ENCODE measurements at places on chromosomes 6 and 20.
A peak's percentile ranks its signal among the peaks of the same experiment; 100 is the strongest.

DNA sequence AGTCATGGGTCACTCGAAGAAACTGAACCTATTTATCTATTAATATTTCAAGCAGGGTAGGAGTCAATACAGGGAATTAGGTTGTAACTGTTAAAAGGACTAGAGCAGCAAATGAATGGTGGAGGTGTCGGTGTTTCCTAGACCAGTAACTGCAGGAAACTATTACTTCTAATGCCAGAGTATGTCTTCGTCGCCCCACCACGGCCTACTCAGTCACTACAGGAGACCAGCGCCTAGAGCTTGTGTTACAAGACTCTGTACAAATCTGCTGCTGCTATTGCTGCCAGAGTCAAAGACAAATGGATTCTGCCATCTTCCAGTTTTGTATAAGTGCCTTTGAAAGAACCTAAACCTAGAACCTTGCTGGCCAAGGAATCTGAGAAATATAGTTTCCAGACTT is 343.9 kb downstream of the SOX4 start:
- DNase-seq = no peak

- no peak for DNase-seq
Measured at GRCh38 chr6:169452117-169452868, 198.6 kb upstream of the THBS2 start.

DNA sequence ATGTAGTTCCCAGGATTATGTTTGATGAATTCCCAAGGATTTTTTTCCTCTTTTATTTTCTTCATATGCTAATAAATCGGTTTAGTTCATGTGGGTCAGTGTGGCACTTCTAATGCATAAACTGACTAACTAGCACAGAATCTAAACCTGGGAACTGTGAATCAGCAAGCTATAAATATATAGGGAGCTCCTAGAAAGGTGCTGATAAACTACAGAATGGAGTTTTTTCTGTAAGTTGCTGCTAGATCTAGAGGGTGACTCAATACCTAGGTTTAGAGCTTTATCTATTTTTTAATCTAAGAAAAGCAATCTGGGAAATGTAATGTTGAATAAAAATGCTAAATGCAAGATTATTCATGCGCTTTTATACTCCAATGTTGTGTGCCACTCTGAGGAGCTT is 118.8 kb upstream of the PTCHD4 start:
- DNase-seq = no peak

- no peak for DNase-seq
Measured at GRCh38 chr6:19860235-19860877, 23.2 kb downstream of the ID4 start.

GRCh38 chr20:10502098-10502526 is 67.0 kb downstream of the SLX4IP start:
- DNase-seq = no peak

DNA sequence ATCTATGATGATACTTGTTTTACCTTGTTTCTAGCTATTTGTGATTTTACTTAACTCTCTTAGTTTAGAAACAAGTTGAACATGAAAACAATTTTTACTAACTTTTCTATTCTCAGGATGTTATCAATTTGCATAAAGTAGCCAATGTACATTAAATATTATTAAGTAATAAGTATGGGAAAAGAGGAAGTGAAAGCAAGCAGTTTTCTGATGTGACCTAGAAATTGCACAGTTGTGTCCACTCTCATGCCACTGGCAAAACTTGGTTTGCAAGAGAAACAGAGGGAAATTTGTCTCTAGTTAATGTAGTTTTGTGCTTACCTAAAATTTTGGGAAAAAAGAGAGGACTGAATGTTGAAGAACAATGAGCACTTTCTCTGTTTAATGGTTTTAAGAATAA is 19.2 kb upstream of the TSPYL1 start:
- no peak for DNase-seq

DNA sequence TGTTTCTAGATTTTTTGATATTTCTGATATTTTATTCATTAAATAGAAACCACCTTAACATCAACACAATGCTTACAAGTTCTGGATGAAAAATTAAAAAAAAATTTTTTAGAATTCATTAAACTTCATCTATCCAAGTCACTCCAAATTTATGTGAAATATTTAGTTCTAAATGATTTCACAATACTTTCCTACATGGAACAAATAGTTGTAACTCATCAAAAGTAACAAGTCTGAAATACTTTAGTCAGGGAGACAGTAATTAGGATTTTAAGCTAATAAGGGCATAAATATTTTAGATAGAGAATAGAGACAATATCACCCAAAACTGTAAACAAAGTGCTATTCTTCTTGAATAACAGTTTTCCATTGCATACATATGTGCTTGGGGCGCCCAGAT is 147.8 kb downstream of the HIVEP2 start:
- DNase-seq = no peak

DNA sequence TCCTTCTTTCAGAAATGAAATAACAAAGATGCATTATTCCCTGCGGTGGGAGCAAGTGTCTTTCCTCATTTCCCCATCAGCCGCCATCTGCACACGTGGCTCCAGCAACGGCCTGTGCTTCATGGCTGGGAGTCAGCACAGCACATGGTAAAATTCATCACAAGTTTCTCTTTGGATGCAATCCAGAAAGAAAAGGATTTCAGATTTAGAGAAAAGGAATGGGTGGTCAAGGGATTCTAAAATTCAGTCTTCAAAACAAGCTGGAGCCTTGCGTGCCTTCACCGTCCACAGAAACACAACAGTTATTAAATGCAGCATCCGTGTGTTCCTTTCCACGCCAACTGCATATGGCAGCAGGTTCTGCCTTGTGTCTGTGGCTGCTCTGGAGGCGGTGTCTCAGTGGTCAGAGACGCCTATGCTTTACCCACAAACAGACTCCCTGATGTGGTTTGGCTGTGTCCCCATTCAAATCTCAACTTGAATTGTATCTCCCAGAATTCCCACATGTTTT is 107.6 kb downstream of the THBS2 start:
- DNase-seq = no peak

DNA sequence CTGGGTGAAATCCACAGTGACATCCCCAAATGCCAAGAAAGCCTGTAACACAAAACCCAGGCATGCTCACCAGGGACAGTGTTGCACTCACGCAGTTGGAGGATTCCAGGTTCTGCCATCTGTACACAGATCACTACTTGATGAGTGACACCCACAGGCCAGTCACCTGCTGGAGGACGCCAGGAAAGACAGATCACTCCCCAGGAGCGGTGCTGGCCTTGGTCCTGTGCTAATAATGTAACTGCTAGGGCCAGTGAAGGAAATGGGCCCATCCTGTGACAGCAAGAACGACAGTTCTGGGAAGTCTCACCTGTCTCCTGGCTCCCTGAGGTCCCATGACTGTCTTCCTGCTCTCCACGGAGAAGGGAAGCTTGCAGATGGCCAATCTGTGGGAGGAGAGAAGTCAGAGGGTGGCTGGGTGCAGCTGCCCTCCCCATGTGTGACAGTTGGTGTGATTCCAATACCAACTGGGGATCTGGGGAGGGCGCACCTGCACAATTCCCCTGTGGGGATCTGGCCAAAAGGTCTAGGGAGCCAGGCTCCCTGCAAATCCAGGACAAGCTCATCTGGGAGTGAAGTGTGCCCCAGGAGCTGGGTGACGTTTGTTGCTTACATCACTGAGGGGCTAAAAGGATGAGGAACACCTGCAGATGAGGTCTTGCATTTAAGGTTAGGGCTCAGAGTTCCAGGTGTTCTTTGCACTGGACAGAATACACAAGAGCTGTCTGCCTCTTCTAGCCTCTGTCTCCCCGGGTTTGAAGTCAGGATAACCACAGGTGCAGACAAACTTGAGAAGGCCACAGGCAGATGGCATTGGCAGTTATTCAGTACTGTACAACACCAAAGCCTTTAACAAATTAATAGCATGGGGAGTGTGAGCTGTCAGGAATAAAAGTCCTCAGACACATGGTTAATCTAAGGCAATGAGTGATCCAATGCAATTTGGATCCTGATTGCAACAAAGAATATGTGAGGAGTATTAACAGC is 10.3 kb downstream of the ZNF337 start:
- peak; percentile 81 for DNase-seq

DNA sequence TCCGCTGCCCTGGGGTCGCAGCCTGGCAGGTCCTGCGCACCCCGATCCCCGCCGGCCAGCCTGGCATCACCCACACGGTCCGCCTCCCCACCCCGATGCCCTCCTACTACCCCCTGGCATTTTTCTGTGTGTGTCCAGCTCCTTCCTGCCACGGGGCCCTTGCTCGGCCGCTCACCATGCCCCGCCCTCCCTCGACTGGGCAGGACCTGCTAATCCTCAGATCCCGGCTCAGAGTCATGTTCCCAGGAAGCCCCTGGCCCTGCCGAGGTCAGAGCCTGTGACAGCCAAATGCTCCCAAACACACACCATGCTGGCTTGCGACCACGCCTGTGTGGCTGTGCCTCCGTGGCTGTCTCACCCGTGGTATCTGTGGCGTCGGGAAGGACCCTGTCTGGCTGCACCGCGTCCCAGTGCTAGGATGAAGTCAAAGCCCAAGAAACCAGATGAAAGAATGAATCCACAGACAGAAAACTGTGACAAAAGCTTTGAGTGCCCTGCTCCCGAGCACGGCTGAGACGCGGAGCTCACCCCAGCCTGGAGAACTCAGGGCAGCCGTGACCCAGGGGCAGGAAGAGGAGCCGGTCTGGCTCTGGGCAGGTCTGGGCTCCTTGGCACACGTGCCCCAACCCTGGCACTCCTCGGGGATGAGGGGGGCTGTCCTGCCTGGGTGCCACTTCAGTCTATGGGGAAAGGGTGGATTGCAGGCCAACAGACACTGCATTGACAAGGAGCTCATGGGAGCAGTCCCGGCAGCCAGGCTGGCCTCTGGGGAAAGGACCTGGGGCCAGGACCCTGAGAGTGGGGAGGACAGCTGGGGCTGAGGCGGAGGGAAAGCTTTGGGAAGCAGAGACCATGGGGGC is 20.8 kb upstream of the SLCO4A1 start:
- no peak for DNase-seq

GRCh38 chr20:49593466-49594142 is 25.7 kb upstream of the PTGIS start:
- no peak for DNase-seq

DNA sequence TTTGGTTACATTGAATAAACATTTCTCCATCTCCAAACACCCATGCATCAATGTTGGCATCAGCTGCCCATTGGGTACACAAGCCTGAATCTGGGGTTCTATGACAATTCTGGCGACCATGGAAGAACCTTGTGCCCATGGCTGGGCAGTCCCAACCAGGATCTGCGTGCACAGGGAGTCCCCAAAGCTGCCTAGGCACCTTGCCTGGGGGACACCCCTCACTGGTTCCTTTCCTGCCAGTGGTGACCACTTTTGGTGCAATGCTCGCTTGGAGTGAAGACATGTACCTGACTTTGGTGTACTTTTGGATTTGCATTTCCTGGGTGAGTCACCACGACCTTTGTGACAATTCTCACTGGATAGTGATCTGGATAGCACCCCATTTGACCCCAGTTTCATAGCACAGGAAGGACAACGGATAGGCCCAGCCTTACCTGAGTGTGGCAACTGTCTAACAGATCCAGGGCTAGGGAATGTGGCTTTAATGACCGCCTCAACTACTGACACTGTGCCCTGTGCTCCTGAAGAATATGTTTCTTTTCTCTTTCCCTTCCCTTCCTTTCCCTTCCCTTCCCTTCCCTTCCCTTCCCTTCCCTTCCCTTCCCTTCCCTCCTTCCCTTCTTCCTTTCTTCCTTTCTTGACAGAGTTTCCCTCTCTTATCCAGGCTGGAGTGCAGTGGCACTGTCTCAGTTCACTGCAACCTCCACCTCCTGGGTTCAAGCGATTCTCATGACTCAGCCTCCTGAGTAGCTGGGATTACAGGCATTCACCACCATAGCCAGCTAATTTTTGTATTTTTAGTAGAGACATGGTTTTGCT is 7.1 kb downstream of the SPINT3 start:
- no peak for DNase-seq

DNA sequence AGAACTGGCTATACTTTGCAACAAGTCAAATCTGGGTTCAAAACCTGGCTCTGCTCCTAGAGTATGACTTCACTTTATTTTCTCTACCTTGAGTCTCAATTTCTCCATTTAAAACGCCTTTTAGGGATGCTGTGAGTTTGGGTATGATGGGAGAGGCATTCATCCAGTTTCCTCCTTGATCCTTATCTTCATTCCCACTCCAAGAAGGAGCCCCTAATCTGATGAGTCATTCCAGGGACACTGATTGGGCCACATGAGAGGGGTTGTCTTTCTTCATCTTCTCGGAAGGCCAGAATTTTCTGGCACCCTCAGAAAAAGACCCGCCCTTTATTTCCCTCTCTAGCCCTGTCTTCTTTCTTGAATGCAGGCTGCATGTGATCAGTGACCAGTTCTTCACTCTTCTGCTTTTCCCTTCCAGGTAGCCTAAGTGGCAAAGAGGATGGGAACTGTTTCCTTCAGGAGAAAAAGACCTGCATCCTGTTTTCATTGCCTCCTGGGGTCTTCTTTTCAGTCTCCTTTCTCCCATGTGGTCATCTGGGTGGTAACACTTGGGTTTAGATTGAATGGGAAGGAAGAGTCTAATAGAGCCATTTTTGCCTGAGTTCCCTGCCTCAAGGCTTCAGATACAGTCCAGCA is 32.1 kb upstream of the PNRC1 start:
- no peak for DNase-seq

DNA sequence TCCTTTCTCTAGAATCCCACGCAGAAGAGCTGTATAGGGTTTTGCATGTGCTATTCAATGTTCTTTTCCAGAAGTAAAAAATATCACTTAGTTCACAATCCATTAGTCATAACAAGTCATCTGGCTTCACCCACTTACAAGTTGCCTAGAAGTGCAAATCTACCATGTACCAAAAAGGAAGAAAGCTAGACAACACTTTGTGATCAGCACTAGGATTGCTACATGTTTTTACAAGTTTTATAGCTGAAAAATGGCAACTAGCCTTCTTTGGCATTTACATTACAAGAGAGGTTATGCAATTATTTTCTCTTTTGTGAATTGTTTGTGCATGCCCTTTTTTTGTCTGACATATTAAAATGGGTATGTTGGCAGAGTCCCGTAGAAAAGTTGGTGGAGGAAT is 85.6 kb upstream of the PTPRK start:
- DNase-seq = no peak

GRCh38 chr20:23142162-23143050 is 56.3 kb upstream of the CD93 start:
- no peak for DNase-seq

- no peak for DNase-seq
Measured at GRCh38 chr6:53938810-53939209, 144.0 kb downstream of the LRRC1 start.

- DNase-seq = no peak
Measured at GRCh38 chr6:154548130-154548830, 37.8 kb upstream of the CNKSR3 start.

- peak; percentile 94 for DNase-seq
Measured at GRCh38 chr6:135586844-135587243, 89.3 kb upstream of the AHI1 start.

DNA sequence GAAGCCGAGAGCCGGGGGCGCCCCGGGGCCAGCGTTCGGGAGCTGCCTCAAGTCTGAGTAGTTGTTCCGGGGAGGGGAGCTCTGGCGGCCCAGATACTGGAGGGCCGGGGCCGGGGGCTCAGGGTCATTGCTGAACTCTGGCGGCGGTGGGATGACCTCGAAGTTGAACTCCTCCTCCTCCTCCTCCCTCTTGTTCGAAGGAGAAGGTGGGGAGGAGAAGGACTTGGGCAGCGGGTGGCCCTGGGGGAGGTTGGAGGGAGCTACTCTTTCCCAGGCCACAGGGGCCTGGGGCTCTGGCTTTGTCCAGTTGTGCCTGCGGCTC is 37.7 kb downstream of the C6orf132 start:
- no peak for DNase-seq
